Activated CD8-positive, alpha-beta T cell treated with anti-CD3 and anti-CD28 coated beads for 36 hours (primary cell): ENCODE measurements at places on chromosomes 3 and 15. TPM values are rescaled to one million over a fixed set of nuclear protein-coding genes. Genes with fewer than 3 reads are reported as not detected.

GRCh38 chr15:35484231-35484945 lies 61.6 kb downstream of the DPH6 start:
- no peak overlapping the region for H3K27ac ChIP-seq
- H3K27me3 ChIP-seq: no peaks in the 10 kb centered on the region
- H3K4me1 ChIP-seq: peaks cover 6% of the 10 kb centered on the region
- H3K4me3 ChIP-seq: no peak overlapping the region

GRCh38 chr3:58051196-58051595 lies 43.0 kb downstream of the FLNB start:
- DNase-seq: no peak
- no peaks in the 10 kb centered on the region for H3K27me3 ChIP-seq
- no peak overlapping the region for H3K27ac ChIP-seq
- H3K4me3 ChIP-seq: no peak overlapping the region
- no peaks in the 10 kb centered on the region for H3K36me3 ChIP-seq

CPNE9 gene
- not detected for total RNA-seq

- H3K27ac ChIP-seq: peak overlapping the region; percentile 80
- DNase-seq: no peak
- H3K27me3 ChIP-seq: no peaks in the 10 kb centered on the region
Observed at GRCh38 chr3:152290374-152290773, 21.6 kb downstream of the MBNL1 start.

PFN2 gene
- 4.7 TPM for total RNA-seq

DNA sequence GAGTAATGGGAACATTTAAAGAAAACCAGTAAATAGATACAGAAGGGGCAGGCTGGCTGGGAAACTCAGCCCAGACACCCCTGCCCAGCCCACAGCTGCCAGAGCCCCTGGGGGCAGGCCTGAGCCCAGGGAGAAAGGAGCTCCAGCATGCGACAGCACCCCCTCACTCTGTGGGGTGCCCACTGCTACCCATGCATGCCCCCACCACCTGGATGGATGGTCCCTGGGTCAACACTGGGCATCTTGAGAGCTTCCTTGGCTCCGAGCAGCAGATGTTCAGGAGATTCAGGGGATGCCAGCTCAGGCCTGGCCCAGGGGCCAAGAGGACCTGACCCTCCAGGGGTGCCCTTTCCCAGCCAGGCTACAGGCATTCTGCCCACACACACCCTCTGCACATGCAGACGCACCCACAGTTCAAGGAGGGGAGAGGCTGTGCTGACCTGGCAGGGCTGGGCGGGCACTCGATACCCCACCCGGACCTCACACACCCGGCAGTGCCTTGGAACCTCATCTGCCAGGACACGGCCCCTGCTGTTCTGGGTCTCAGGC lies 31.5 kb downstream of the PTH1R start:
- no peak for DNase-seq
- H3K4me1 ChIP-seq: peaks cover 14% of the 10 kb centered on the region
- no peaks in the 10 kb centered on the region for H3K27me3 ChIP-seq
- peaks cover 2% of the 10 kb centered on the region for H3K36me3 ChIP-seq
